Midbrain (tissue), 1 donor: ENCODE measurements at places on chromosomes 6 and 20.

DNA sequence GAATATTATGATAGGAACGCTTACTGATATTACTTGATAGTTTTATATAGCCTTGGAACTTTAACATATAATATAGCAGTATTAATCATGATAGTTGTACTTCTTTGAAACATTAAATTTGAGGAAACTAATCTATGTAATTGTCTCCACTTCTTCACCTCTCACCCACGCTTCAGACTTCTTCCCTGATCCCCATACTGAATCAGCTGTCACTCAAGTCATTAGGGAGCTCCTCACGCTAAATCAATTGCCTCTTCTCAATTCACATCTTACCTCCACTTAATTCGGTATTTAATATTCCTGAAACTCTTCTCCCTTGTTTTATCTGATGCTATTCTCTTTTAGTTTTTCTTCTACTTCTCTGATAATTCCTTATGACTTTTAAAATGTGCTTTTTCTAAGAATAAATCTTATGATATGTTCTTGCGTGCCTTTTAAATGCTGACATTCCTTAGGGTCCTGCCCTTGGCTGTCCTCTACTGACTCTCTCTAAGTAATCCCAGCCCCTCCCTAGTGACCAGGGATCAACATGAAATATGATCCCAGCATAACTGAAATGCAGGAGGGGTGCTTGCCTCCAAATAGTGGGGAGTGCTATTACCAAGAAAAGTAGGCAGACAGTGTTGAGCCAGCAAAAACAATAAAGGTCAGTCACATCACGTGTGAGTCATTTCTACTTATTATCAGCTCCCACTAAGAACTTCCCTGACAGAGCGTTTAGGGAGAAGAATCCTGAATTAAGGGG is 9.9 kb downstream of the ANKRD66 start:
- no peak for DNase-seq

DNA sequence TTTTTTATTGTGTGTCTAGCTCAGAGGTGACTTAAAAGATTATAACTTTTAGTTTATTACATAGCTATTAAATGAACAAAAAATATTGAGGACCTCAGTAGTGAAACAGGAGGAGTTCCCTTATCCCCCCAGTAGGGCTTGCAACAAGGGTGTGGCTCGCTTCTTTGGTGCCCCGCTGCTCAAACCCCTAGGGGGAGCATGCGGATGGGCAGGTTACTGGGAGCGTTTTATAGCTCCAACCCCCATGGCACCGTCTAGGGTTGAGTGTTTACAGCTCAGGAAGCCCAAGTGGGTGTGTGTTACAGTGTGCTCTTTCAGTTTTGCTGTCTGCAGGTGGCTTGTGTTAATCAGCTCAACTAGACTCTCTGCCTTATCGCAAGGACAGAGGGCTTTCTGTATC is 1513.7 kb downstream of the GRIK2 start:
- no peak for DNase-seq

- DNase-seq: no peak
These were observed 6.3 kb downstream of the OSER1 start for GRCh38 chr20:44204156-44204831.

DNA sequence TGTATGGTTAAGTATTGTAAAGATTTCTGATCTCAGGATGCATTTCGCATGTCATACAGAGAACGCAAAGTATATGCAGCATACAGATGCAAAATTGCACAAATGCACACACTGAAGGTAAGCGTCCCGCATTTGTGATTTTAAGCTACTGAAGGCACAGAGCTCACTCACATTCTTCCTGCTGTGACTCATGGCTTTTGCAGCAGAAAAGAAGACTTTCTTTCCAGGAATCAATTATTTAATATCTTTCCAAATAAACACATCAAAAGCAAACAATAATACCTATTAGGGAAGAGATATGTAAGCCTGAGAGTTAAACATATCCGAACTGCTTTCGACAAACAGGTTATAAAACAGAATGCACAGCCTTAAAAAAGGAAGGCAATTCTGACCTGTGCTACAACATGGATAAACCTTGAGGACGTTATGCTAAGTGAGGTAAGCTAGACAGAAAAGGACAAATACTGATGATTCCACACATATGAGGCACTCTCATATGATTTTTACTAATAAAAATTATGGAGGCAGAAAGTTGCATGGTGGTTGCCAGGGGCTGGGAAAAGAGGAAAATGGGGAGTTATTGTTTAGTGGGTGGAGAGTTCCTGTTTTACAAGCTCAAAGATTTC is 109.0 kb downstream of the TFAP2A start:
- DNase-seq: no peak

- no peak for DNase-seq
These were observed 724.6 kb downstream of the UTRN start for GRCh38 chr6:145009711-145010110.

DNA sequence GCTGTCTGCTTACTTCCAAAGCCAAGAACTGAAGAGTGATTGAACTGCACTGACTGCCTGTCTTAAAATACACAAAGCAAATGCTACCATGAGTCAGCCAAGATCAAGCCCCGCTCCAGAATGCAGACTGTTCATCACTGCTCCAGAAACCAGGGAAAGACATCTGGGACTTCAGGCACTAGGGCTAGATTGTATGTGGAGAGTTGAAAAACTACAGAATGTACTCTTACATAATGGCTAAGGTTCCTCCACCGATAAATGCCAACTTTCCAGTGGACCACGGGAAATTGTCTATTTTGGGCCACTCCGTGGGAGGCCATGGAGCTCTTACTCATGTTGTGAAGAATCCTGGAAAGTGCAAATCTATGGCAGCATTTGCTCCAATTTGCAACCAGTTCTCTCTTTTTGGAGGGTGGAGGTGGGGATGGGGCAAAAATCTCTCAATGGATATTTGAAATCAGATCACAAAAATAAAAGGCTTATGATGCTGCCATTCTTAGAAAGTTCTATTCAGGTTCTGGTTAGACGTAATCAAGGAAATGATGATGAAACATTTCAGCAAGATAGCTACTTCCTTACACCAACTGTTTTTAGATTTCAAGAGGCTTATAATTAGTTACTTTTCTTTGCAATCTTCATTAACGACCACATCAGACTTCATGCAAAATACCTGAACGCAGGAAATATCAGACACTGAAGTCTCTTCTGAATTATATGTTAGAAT is 11.8 kb upstream of the CAP2 start:
- peak; percentile 1 for DNase-seq

GRCh38 chr20:23136893-23137745 is 51.0 kb upstream of the CD93 start:
- no peak for DNase-seq

GRCh38 chr6:35634316-35634715 is 54.4 kb downstream of the FKBP5 start:
- no peak for DNase-seq

- DNase-seq: no peak
These were observed 43.3 kb upstream of the MRPS10 start for GRCh38 chr6:42260972-42261371.

- DNase-seq: no peak
These were observed 434.3 kb upstream of the IMPG1 start for GRCh38 chr6:76506808-76507207.

DNA sequence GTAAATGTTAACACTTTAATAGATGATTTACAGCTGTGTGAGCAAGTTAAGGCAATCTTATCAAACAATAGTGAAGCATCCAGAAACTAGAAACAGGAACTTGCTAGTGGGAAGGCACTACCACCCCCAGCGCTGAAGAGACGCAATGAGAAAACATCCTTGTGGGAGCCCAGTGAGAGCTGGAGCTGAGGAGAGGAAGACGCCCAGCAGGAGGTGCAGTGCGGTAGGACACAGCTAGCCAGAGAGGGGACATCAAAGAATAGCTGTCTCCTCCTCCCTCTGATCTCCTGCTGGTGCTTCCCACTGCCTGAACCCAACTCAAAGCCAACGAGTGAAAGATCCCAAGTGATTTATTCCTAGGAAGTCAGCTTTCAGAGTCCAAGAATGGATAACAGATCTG is 140.3 kb downstream of the COL12A1 start:
- no peak for DNase-seq

DNA sequence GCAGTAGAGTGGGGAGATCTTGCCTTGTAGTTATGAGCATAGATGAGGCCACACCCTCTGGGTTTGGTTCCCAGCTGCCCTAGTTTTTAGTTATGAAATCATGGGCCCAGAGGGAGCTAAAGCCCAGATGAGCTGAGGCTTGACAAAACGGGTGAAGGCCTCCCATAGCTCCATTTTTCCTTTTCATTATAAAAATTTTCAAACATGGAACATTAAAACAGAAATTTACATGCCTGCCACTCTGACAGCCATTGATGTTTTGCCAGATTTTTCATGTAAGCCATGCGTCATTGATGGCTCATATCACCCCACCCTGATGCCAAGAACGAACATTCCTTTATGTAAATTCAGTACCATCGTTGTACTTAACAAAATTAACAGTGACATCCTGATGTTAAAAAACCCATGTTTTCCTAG is 67.9 kb downstream of the IGF2R start:
- DNase-seq: no peak

DNA sequence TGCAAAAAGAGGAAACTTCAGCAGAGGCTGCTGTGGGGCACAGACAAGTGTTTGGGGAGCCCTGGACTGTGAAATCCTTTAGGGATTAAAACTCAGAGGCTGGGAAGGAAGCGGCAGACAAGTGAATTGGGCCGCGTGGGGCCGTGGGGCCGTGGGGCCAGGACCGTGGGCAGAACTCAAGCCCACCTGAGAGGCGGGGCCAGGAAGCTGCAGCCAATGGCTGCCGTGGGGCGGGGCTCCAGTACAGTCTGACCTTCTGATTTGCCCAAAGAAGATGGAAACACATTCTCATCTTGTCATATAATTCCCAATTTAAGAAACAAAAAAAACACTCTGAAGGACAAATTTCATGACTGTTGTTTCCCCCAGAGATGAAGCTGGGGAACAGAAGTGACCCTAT is 55.4 kb downstream of the ANKRD60 start:
- no peak for DNase-seq

DNA sequence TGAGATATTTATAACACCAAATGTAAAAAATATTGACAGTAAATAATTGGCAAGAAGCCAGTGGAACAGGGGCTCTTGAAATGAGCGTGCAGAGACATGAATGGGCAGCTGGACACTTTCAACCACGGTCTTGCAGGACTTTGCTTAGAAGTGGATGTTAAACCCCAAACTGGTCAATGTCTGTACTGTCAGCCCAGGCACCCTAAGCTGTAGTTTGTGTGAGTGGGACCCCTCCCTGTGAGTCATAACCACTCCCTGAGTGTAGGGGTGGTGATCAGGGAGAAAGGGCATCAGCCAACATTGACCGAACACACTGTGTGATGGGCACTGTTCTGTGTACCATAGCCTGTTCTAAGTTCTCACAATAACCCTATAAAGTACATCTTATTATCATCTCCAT is 108.6 kb downstream of the FIG4 start:
- no peak for DNase-seq

DNA sequence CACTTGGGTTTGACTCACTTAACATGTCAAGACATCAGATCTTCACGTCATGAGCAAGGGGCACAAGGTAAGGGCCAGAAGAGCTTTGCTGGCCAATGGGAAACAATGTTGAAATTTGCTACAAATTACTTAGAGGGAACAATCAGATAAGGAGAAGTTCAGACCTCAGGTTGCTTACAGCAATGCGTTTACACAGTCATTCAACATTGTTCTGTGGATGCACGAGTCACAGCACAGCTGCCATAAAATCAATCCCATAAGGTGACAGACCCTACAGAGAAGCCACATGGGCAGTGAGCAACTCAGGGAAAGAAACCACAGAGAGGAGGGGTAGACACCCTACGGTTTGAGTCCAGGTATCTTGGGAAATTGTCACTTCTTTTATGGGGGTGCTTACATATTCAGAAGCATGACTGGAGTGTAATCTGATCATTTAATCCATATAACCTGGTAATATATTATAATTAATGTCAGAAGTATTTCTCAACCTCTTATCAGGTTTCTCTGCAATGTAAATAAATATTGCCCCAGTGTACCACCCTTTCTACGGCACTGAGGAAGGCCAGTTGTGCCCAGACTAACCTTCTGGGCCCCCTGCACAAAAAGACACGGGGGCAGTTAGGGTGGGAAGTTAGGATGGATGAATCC is 2.3 kb upstream of the SLC22A2 start:
- DNase-seq: no peak

DNA sequence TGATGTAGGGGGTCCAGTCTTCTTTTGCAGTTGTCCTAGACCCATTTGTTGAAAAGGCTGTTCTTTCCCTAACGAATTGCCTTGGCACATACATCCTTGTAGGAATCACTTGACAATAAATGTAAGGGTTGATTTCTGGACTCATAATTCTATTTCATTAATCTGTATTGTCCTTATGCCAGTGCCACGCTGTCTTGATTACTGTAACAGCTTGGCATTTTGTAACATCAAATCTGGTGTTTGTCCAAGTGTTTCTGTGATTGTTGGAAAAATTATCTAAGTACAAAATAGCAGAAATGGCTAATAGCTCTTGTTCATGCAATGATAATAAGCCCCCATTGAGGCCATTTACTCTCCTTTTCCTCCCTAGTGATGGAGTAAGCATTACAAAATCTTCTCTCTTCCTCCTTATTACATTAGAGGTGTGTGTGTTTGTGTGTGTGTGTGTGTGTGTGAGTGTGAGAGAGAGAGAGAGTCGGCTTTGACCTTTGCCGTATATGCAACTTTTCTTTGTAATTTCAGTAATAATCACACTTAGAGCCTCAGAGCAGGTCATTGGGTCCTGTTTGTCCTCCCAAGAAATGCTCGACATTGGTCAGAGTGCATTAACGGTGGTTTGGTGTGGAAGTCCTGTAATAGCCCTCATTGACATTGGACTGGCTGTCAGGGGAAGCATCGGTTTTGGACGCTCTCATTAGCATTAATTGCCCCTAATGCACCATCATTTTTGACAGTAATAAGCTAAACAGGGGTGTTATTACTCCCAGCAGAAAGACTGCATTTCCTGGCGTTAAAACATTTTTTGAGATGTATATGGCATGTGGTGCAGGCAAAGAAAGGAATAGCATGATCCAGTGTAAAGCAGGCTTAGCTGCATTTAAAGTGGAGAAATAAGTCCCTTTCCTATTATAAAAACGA is 40.7 kb upstream of the MROH8 start:
- no peak for DNase-seq

GRCh38 chr6:84346372-84346771 is 118.9 kb upstream of the CEP162 start:
- DNase-seq: no peak
